Stimulated activated CD8-positive, alpha-beta memory T cell treated with anti-CD3 and anti-CD28 coated beads, Interleukin-15, amount 100 ng/mL, for 24 hours (primary cell): ENCODE measurements at places on chromosomes 5 and 9.

GRCh38 chr9:129403779-129404620 lies 216.9 kb downstream of the C9orf50 start:
- no peak for DNase-seq

- DNase-seq: no peak
Measured at GRCh38 chr5:28914297-28914696, 1875.9 kb upstream of the CDH9 start.

- no peak for DNase-seq
Measured at GRCh38 chr9:36358486-36358885, 41.6 kb downstream of the RNF38 start.

DNA sequence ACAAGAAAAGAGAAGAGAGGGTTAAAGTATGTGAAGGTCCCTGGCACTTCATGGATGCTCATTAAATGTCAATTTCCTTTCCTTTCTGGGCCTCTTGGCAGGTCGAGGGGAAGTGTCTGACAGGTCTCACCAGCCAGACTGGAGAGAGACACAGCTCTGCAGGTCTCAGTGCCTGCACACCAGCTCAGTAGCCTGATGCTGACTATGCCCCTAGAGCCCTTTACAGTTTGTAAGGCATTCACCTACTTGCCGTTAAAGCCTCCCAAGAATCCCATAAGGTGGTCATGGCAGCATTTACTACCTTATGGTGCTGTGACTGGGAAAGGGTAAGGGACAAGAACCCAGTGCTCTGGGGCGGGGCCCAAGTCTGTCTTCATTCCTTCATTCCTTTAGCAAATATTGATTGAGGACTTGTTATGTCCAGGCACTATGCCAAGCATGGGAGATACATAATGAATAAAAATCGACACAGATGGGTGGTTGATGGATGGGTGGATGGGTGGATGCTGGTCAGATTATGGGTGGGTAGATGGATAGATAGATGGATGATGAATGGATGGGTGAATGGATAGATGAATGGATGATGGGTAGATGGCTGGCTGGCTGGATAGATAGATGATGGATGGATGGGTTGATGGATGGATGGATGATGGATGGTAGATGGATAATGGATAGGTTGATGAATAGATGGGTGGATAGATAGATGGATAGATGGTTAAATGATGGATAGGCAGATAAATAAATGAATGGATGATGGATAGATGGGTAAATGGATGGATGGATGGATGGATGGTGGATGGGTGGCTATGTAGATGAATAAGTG lies 21.3 kb upstream of the KIF12 start:
- no peak for DNase-seq

- no peak for DNase-seq
Measured at GRCh38 chr5:165334201-165334600, 1828.8 kb downstream of the MAT2B start.

DNA sequence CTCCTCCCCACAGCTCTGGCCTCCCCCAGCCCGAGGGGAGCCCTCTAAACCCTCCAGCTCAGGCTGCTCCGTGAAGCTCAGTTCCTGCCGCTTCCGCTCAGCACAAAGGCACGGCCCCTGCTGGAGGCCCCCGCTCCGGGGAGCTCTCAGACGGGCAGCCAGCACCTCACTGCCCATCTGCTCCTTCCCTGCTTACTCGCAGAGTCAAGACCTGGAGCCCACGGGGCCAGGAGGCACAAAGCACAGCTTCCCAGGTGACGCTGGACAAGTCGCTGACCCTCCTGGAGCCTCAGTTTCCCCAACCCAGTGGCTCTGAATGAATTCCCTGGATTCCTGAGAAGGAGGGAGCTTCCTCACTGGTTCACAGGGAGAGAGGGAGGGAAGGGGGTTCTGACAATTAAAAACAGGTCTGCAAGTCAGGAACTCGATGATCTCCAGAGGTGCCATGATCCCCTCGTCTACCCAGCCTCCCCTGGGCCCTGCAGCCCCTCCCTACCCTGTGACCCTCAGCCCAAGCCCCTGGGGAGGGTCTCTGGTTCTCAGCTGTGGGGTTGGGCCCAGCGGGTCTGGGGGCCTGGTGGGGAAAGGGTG lies 36.2 kb downstream of the VAV2 start:
- DNase-seq: no peak

- no peak for DNase-seq
Measured at GRCh38 chr5:140239461-140239860, 63.4 kb downstream of the PFDN1 start.

DNA sequence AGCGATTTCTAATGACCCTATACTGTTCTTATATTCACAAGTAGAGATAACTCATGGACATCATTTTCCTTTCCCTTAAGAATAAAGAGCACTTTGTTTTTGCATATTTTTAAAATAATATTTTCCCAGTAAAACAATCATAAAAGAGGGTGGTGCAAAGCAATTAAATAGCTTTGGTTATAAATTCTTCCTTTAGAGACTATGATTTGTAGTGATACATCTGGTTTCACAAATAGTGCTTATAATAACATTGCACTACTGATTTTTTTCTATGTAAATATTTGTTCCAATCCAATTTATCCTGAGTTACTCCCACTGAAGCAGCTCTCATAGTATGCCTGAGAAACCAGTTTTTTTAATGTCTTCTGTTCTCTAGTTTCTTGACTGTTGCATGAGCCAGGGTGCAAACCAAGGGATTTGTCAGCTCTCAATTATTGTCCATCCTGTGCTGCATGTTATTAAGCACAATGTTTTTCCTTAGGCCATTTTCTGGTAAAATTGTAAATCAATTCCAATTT lies 74.7 kb downstream of the LURAP1L start:
- DNase-seq: no peak

GRCh38 chr5:146041180-146041789 lies 64.1 kb downstream of the PLAC8L1 start:
- DNase-seq: no peak

GRCh38 chr5:88556406-88556805 lies 287.8 kb upstream of the TMEM161B start:
- no peak for DNase-seq

DNA sequence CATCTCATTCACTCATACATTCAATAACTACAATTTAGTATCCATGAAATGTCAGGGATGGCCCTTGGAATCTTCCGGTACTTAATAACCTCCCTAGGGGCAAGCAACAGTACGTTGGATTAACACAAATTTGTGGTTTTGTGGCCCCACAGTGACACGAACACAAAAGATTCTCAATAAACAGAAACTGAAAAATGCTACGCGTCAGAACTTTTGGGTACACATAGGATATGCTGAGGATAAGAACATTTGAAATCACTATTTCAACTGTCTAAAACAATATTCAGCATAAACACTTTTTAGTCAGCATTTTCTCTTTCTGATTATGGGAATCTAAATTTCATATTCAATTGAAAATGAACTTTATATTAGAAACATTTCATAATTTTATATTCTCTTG lies 107.0 kb upstream of the GPR151 start:
- DNase-seq: no peak

DNA sequence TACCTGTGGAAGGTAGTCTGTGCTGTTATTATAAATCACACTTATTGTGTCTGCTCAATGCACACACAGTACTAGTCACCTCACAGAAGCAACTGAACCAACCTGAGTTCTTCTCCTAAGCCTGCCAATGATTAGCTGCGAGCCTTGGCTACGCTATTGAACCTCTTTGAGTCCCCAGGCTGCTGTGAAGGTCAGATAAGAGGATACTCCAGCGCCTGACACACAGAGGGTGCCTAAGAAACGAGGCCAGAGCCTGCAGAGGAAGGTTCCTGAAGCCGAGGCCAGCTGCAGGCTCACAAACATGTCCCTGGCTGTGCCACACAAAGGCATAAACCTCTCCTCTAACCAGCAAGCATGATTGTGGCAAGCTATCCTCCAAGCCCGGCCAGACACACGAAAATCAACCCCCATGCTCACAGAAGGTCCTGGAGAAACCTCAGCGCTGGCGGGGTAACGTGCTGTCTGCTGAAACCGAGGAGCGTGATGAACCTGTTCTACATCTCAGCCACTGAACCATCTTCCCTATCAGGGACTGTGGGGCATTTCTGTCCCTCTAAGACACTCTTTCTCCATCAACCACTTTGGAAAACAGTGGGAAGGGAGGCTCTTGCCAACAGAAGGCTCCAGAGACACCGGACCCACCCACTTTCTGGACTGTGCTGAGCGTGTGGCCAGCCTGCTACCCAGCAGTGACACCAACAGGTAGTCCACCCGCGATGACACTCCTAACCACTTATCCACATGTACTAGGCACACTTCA lies 53.2 kb upstream of the SLC25A51 start:
- DNase-seq: no peak

- no peak for DNase-seq
Measured at GRCh38 chr5:159874263-159874662, 42.0 kb upstream of the ADRA1B start.

DNA sequence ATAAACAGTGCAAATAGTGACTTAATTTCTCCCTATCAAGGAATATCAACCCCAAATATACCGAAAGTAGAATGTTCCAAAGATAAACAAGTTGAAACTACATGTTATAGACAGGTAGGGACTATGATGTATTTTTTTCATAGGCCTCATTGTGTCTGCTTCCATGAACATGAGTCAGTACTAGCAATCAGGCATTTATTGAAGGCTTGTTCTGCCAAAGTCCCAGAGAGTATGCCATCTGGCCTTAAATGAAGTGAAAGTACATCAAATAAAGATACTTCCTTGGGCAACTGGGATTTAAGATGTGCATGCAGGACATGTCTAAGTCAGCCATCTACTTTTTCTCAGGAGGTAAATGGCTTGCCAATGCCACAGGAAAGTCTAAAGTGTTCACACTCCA lies 6.5 kb downstream of the GHR start:
- no peak for DNase-seq

GRCh38 chr5:124071039-124071438 lies 559.1 kb downstream of the CSNK1G3 start:
- no peak for DNase-seq

GRCh38 chr5:141349917-141350619 lies at the start of gene PCDHGB1:
PCDHGB1 (plus strand) TSS chr5:141350099; CDS start chr5:141350261, 162 bp downstream.
- no peak for DNase-seq

DNA sequence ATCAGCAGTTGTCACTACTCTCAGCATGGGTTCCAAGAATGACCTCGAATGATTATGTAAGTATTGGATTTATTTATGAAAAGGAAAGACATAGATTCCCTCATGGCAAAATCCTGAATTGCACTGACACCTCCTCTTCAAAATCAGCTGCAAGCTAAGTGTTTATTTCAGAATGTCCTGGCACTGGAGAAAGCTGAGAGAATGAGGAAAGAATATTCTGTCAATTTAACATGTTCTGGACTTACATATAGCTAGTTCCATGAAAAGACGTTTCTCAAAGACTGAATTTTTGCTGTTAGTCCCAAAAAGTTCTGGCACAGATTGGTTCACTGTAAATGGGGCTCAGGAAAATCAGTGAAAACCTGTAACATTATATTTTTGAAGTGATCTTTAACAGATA lies 120.3 kb downstream of the NREP start:
- no peak for DNase-seq

DNA sequence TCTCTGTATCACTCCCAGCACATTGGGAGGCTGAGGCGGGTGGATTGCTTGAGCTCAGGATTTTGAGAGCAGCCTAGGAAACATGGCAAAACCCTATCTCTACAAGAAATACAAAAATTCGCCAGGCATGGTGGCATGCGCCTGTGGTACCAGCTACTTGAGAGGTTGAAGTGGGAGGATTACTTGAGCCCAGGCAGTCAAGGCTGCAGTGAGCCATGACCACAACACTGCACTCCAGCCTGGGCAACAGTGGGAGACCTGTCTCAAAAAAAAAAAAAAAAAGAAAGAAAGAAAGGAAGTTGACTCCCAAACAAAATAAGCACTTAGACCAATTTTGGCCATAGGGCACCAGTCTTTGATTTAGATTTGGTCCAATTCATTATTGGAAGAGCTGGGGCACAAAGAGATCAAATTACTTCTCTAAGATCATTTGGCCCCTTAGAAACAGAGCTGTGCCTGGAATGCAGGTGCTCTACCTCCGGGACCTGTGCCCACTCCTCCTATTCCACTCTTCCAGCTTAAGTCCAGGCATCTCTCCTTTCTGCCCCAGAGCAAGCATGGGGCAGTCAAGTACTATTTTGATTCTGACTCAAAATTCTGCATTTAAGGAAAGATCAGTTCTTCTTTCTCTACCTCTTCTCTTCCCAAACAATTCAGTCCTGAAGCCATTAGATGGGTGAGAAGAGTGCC lies 59.0 kb downstream of the ALDH7A1 start:
- DNase-seq: no peak

- no peak for DNase-seq
Measured at GRCh38 chr5:1805326-1805725, 4.1 kb downstream of the NDUFS6 start.

- DNase-seq: no peak
Measured at GRCh38 chr9:105413525-105413924, 34.3 kb upstream of the FSD1L start.

DNA sequence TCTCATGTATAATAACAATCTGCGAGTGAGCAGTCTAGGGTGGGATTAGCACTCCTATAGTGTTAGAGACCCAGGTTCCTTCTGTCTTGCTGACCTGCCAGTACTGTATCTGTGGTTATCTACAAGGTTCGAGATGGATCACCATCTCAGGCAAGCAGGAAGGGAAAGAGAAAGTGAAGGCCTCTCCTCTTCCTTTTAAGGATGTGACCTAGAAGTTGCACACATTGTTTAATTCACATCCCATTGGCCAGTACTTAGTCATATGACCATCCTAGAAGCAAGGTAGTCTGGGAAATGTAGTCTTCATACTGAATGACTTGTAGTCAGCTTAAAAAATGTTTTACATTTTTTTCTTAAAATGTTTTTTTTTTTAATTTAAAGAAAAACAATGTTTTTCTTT lies 168.6 kb downstream of the CARTPT start:
- no peak for DNase-seq

DNA sequence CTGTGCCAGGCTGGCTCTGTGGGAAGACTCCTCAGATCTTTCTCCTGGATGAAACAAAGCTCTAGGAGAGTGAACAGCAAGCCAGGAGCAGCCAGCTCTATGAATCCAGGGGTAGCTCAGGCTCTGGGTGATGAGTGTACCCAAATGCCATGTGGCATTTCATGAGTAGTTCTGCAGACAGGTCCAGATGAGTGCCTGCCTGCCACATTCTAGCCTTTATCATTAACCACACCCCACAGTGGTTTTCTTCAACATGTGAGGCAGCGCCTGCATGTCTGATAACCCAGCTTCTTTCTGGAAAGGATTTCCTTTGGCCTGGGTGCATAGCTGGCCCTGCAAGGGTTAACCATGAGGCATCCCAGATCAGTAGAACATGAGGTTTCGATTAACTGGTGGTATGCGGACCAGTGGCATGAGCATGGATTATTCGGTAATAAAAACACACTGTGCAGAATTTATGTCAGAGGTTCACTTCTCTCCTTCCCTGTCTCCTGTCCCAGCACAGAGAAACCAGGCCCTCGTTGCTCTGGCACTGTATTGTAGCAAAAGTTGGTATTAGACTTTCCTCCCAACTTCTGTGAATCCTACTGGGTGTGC lies 381.9 kb upstream of the ZNF462 start:
- DNase-seq: no peak

DNA sequence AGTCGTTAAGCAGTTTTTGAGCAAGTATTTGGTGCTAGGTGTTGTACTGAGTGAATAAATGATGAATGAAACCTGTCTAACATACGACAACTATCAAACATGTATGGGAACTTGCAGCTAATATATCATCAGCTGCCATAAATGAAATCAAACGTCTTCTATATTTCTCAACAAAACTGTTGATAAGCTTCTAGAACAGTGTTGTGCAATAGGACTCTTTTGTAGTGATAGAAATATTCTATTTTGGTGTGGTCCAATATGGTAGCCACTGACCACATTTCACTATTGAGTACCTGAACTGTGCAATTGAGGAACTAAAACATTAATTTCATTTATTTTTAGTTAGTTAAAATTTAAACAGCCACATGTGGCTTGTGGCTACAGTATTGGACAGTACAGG lies 16.3 kb upstream of the FYB1 start:
- DNase-seq: no peak
